ENCODE measurements at places on chromosomes 1 and 21.

DNA sequence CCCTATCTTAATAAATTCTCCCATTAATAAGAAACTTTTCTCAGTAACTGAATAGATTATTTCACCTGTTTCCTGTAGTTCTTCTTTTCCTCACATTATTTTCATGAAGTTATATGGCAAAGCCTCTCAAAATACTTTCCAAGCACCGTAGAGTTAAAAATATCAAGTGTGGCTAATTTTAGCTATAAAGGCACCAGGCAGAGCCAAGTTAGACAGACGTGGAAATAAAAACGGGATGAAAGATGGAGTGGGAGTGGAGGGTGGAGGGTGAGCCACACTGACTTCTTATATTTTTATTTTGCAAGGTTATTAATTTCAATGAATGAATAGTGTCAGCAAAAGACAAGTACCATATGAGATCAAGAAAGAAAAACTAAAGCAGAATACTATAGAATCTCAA is 71.7 kb downstream of the ENAH start:
- DNase-seq, result no peak

DNA sequence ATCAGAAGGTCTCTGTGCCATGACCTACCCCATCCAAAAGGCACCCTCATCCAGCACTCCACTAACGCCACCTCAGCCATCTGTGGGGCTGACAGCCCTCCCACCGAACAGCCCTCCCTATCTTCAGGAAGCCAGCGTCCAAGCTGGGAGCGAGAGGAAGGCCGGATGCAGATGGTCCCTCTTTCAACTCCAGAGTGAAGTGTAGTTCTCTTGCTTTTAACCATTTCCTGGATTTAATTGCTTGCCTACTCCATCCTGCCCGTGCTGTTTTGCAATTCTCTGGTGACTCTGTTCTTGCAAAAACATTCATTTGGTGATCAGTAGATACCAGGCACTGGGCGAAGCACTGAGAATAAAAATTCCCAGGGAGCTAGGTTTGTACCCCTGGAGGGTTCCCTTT is 8.2 kb upstream of the DYRK1A start:
- no peak for DNase-seq

DNA sequence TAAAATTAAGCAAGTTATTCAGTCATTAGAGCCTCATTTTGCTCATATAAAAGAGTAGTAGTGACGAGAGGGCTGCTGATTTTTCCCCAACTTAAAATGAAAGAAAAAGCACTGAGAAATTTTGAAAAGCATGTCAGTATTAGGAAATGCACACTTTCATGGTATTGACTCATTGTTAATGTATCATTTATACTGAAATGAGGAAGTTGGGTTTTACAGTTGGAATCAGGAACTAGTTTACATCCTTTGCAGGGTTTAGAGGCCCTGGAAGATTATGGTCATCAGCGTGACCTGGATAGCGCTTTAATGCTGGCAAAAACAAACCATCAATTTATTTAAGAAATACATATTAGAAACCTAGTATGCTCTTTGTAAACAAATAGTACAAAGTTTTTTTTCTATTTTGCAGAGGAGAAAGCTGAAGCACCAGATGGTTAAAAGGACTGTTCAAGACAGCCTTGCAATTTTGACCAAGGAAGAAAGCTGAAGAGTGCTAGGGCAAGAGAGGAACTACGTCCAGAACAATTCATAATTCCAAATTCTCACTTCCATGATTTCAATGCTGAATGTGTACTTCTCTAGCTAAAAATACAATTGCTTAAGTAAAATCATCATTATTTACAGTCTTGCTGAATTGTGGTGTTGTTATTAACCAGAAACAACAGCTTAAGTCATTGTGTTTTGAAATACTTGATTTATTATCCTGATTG is 94.8 kb upstream of the SGIP1 start:
- DNase-seq, result no peak

DNA sequence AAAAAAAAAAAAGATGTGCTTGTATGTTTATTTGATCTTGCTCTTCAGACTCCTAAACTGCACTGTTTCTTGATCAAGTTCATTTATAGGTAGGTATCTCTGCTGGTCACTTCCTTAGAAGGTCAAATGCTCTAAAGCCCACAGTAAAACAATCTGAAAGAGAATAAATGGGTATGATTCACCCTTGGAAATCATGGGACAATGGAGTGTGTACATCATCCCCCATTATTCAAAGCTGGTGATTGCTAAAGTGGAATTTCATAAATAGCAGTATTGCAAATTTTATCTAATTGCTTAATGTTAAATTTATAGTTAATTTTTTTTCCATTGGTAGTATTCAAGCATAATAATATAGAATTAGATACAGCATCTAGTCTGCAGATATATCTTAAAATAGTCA is 53.4 kb downstream of the MIER1 start:
- DNase-seq, result no peak

DNA sequence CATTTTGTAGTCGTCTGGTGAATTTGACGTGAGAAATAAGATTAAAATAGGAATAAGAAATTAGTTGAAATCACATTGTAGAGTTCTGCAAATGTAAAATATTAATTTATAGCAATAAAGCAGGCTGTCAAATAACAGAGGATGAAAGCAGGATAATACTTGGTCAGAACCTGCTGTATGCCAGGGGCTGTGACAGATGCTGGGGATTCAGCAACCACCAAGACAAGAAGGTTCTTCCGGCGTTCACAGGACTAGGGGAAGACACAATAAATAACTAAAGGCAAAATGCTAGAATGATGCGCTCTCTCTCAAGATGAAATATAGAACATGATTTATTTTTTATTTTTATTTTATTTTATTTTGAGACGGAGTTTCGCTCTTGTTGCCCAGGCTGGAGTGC is 6.8 kb upstream of the PARK7 start:
- DNase-seq, result no peak
